Left renal cortex interstitium (tissue), 4 donors: ENCODE measurements at places on chromosomes 4 and X.

DNA sequence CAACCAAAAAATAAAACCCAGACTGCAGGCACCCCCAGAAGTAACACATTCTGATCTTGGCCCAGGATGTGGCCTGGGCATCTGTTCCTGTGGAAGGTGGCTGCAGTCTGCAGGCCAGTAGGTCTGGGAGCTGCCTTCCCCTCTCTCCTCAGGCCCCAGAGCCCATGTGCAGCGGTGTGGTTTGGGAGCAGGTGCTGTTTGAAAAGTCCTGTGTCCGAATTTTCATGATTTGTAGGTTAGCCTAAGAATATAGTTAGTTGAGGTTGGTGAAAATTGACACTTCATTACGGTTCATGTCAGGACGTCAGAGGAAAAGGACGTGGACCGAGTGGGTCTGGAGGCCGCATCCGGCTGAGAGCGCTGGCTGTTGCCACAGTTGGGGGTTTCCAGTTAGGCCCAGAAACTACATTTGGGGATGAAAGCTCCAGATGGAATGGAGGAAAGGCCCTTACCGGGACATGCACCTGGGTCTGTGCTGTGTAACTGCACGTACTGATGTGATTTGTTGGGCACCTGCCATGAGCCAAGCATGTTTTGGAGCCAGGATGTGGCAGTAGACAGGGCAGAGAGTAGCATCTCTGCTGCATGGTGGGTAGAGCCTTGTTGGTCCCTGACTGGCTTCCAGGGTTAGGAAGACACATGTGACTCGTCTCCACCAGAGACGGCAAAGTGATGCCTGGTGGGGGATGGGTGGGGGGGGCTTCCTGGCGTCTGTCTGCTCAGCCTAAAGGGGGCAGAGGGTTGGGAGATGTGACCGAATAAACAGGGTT lies 21.7 kb upstream of the HGFAC start:
- DNase-seq, result no peak

GRCh38 chrX:78658414-78658813 lies 714 bp downstream of the RTL3 start:
- no peak for DNase-seq

- no peak for DNase-seq
These were observed 7.6 kb upstream of the SLC26A1 start for GRCh38 chr4:1000686-1001260.

DNA sequence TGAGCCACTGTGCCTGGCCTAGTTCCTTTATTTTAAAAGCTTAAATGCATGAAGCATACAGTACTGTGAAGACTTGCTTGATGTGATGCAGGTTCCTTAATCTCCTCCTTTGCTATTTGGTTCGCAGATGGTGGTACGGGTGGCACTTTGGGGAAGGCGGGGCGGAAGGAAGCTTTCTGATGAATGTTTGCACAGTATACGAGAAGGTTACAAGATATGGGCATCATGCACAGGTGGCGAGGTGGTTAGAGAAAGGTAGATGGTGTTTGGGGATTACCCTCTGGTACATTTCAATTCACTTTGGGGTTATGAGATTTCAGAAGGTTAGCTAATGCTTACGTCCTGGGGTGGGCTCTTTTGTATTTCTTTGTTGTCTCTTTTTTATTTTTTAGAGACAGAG lies 17.2 kb downstream of the RHOH start:
- DNase-seq, result no peak

DNA sequence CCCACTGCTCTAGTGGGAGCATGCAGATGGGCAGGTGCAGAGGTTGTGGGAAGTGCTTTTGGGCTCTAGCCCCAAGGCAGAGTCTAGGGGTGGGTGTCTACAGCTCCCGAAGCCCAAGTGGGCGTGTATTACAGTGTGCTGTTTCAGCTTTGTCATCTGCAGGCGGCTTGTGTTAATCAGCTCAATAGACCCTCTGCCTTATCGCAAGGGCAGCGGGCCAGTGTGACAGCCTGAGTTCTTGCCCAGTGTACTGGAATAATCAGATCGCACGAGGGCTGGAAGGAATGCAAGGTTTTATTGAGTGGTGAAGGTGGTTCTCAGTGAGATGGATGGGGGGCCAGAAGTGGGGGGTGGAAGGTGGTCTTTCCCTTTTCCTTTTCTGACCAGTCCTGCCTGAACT lies 529.4 kb upstream of the AMOT start:
- DNase-seq, result no peak

GRCh38 chr4:17328141-17328815 lies 183.6 kb downstream of the QDPR start:
- DNase-seq, result no peak

GRCh38 chr4:28225050-28225449 lies 1364.4 kb downstream of the STIM2 start:
- DNase-seq, result no peak

- DNase-seq, result no peak
These were observed 167.1 kb downstream of the NHS start for GRCh38 chrX:17542123-17542522.

GRCh38 chrX:122115604-122116003 lies 1068.2 kb downstream of the GLUD2 start:
- no peak for DNase-seq

DNA sequence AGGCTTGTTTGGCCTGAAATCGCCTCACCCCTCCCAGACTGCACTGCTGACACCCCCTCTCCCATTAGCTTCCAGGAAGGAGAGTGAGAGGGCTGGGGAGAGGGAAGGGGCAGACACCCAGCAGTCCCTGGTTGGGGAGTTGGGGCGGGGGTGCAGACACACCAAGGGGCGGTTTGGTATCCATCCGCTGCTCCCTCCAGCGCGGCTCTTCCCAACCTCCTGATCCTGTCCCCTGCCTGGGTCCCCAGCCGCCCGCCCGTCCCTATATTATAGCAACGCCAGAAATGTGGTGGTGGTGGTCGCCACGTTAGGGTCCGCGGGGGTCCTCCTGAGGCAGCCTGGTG lies 24.9 kb downstream of the GPRASP3 start:
- DNase-seq, result no peak

- DNase-seq, result no peak
These were observed 409.8 kb upstream of the GALNT7 start for GRCh38 chr4:172758586-172759340.

- DNase-seq, result no peak
These were observed 500.0 kb downstream of the SPRY1 start for GRCh38 chr4:123896446-123897071.

DNA sequence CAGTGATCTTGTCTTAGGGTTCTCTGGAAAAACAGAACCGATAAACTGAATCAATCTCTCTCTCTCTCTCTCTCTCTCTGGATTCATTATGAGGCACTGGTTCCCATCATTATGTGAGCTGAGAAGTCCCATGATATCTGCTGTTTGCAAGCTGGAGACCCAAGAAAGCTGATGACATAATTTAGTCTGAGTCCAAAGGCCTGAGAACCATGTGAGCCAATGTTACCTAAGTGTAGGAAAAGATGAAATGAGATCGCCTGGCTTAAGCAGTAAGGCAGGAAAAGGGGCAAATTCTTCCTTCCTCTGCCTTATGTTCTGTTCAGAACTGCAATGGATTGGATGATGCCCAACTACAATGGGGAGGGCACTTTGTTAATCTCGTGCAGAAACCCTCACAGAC lies 207.4 kb downstream of the RBM46 start:
- no peak for DNase-seq

DNA sequence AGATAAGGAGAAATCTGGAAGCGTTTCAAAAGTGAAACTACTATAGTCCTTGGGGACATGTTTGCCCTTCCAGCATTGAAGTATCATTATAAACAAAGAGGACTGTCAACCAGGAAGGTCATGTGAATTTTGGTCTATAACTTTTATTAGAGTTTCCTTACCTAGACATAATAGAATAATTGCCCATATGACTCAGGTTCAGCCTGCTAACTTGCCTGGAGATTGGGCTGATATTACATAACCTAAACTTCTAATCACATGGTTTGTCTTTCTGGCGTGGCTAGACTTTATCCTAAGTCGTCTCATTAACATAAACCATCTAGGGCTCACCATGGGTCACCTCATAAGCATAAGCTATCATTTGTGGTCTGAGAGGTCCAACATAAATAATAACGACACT lies 775.9 kb downstream of the CENPC start:
- DNase-seq, result no peak
